ENCODE measurements at places on chromosomes 5 and 9.
A peak's percentile ranks its signal among the peaks of the same experiment; 100 is the strongest.

GRCh38 chr5:4572311-4573100, 567.6 kb upstream of the ADAMTS16 start:
- DNase-seq, result no peak

DNA sequence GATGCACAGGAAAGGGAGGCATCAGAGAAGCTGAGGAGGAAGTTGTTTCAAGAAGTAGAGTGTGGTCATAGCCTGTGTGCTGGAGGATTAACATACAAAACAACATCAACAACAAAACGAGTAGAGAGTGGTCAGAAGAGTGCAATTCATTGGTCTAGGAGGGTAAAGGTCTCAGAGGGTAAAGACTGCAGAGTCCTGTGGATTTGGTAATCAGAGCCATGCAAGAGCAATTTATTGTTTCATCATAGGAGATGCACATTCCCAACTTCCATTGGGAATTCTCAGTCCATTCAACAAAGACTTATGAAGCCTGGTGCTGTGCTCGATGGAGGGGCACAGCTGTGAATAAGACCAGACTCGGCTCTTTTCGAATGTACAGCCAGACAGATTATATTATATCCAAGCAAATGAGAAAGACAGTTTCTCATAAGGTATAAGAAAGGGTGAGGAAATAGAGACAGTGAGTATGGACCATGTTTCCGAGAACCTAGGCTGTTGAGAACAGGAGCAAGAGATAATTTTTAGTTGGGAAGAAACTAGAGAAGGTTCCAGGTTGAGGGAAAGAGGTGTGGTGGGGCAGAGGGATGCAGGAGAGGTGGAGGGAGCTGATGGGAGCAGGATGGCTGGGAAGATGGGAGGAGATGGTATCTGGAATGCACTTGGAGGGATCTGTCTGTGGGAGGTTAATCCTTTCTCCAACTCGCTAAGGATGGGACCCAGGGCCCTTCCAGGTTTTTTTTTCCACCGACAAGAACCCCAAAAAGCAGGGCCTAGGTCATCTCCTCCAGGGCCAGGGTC, 7.9 kb upstream of the MYORG start:
- peak; percentile 23 for DNase-seq

GRCh38 chr9:114055061-114055460, 23.0 kb downstream of the AMBP start:
- no peak for DNase-seq

DNA sequence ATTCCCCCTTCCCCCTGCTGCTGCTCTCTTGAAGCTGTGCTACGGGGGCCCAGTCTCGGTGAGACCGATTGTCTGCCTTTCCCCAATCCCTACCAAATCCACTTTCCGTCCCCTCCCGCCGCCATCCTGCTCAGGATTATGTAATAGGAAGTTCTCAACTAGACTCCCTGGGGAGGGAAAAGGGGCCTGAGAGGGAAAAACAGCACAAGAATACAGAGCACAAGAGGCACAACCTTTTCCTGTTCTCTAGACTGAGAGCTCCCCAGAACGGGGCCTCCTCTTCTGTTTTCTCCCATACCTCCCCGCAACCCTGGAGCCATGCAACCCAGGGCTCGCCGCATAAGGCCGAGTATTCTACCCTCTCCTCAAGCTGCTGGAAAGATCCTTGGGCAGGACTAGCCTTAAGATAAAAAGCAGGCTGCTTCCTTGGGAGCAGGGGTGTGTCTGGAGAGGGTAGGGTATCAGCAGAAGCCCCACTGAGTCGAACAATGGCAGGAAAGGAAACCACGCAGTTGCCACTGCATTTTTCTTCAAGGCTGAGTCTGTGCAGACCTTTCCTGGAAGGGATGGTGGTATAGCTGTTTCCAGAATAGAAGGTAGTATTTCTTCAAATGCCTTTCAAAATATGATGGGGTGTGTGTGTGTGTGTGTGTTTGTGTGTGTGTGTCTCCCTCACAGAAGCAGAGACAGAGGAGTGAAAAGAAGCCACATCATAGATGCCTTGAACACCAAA, 12.9 kb downstream of the MYORG start:
- DNase-seq, result no peak

DNA sequence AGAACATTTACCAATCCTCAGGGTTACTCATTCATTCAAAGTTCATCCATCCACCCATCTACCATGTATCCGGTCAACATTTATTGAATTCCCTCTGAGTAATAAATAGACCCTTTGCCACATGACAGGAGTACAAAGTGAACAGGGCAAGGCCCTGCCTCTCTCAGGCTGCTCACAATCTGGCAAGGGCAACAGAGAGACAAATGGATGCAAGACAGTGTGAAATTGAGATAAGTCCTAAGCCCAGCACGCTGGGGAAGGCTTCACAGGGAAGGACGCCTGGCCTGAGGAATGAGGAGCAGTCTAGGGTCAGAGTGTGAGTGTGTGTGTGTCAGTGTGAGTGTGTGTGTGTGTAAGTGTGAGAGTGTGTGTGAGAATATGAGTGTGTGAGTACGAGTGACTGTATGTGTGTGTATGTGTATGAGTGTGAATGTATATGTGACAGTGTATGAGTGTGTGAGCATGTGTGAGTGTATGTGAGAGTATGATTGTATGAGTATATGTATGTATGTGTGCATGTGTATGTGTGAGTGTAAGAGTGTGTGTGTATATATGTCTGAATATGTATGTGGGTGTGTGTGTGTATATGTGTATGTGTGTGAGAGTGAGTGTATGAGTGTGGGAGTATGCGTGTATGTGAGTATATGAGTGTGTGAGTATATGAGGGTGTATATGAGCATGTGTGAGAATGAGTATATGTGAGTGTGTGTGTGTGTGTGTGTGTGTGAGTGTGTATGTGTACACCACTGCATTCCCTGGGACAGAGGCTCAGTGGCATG, 145.6 kb downstream of the FSTL4 start:
- DNase-seq, result no peak

DNA sequence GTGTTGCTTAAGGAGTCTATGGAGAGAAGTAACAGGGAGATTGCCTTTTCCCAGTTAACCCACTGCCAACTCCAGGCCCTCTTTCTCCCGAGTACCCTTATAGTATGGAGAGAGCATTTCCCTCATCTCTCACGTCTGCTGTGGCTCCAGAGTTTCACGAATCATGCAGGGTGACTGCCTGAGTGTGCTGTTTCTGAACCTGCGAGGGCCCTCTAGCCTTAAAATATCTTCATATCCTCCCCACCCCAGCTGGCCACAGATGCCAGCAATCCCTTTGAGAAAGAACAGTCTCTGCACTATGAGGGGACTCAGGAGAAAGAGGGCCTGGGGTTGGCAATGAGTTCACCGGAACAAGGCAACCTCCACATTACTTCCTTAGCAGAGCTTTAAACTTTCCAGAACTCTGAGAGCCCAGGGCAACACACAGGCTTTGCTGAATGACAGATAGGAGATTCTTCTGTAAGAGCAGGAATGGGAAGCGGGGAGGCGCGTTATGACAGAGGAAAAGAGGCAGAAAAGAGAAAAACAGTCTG, 81.6 kb upstream of the ANKH start:
- no peak for DNase-seq

DNA sequence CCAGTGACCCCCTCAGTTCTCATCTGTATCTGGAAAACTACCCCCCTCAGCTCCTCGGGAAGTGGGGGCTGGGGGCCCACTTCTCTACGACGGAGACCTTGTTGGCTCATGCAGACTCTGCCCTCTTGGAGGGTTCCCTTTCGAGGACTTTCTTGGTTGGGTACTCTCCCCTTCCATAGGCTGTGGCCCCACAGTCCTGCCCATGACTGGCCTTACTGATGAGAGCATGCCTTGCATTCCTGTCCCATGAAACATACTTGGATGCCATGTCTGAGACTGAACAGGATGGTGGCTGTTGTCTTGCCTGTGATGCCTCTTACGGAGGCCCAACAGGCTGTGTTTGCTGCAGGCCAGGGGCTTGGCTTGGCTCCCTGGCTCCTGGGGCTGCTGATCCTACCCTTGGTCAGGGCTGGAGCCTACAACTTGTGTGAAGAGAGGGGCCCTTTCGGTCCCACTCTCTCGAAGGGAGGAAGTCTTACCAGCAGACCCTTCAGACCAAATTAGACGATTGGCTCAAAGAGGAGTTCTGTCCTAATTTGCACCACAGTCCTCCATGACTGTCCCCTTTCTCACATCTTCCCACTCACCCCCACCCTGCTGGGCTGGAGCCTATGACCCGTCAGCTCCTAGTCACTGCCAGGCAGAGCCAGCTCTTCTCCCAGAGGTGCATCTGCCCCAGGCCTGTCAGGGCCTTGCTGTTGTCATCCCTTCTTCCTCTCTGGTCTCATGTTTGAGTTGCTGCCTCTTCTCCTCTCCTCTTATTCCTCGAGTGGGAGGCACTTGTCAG, 109.9 kb downstream of the CACNA1B start:
- no peak for DNase-seq

GRCh38 chr9:103649086-103649485, 445.0 kb upstream of the SMC2 start:
- DNase-seq, result no peak

DNA sequence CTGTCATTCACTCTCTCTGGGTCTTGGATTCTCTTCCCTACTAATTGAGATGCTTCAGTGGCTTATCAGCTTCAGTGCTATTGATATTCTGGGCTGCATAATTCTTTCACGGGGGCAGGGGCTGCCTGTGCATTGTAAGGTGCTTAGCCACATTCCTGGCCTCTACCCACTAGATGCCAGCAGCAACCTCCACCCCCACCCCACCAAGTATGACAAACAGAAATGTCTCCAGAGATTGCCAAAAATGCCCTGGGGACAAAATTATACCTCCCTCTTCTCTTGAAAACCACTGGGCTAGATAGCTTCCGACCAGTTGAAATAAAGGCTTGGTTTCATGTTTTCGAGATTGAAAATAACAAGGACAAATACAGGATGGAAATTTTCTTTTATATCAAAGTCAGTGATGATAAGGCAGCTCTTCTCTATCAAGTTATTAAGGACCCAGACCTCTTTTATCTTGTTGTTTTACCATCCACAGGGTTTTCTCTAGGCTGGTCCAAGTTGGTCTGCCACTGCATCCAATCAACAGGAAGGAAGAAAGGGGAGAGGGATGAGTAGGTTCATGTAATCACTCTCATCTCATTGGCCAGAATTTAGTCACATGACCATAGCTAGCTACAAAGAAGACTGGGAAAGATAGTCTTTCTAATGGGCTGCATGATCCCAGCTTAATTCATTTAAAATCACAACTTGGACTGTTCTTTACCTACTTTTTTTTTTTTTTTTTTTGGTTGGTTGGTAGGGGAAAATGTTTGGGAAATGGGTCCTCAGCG, 92.1 kb upstream of the RANBP3L start:
- DNase-seq, result no peak

DNA sequence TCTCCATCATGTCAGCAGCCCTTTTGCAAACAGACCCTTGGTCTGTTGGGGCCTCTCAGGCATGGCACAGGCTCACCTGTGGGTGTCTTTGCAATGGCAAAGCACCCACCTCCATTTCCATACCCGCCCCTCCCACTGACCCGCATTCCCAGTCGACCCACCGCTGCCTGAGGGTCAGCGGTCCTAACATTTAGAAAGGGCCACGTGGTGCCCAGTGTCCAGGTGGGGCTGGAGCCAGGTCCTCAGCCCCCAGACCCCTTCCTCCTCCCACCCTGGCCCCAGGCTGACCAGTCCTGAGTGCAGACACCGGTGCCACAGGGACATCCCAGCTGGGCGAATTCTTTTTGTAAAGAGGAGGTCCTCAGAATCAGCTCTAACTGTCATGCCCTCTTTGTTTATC, 43.3 kb upstream of the CEP72 start:
- DNase-seq, result no peak

- DNase-seq, result peak; percentile 97
Observed at GRCh38 chr5:151056379-151057325, 24.2 kb downstream of the TNIP1 start.

GRCh38 chr5:139392678-139393496, 2.0 kb downstream of the PROB1 start:
- DNase-seq, result peak; percentile 84

- DNase-seq, result no peak
Observed at GRCh38 chr5:159903131-159903530, 13.2 kb upstream of the ADRA1B start.

- DNase-seq, result no peak
Observed at GRCh38 chr5:170142196-170142595, 36.5 kb downstream of the FOXI1 start.

DNA sequence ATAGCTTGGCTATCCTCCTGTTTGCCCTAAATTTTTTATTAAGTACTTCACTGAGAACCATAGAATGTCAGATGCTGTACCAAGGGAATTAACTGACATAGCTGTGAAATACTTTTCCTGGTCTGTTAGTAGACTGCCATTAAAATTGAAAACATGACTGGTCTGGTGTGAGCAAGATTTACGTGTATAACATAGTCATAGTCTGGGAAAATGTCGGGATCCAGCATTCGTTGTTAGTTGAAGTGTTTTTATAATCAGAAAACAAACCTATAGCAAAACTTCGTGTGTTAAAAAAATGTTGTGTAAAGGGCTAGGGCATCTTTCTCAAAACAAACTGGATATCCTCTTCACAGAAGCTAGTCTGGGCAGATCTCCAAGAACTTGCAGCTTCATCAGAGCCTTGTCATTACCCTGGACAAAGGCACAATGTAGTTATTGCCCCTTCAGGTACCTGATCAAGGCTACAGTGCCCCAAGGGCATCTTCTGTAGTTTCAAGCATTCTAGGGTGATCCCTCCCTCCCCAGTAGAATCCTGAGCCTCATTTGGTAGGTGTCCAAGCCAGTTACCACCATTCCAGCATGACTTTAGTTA, 454.2 kb upstream of the SGCD start:
- DNase-seq, result no peak

GRCh38 chr9:37650873-37651768, at the start of gene FRMPD1:
FRMPD1 (plus strand) TSS chr9:37650954; CDS start chr9:37692642, 41,688 bp downstream.
- DNase-seq, result peak; percentile 68

DNA sequence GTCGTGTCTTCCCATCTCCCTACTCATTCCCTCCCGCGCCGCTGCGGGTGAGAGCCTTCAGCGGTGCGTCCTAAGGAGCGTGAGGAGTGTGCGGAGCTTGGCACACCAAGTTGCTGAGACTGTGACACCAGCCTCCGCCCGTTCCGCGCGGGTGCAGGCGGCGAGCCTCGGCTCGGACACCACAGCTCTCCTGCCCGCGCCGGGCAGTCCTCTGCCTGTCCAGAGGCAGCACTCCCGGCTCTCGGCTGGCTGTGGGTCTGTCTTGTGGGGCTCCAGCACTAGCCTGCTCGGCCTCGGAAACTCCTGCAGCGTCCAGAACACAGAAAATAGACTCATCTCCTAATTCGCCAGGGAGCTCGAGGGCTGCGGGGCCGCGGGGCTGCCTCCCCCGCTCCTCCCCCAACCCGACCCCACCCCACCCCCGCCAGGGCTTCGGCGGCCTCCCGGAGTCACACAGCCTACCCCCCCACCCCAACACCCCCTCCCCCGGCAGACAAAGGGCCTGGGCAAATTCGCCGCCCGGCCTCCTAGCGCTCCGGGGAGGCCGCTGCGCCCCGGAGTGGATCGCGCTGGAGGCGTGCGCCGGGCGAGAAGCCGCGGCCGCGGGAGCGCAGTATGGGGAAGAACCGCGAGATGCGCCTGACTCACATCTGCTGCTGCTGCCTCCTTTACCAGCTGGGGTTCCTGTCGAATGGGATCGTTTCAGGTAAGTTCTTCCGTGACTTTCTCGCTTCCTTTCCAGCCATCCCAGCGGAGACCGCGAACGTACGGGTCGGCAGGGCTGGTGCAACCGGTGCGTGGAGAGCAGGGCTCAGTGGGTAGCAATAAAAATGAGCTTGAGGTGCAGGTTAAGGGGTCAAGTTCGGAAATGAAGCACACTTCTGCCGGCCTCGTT, at the start of gene ADAMTS19:
Gene ADAMTS19, plus strand, starts transcription at position 522 of the 895 bp plus-strand sequence. Its CDS starts 94 bp downstream, at position 616.
- DNase-seq, result no peak
